Amygdala (tissue), 56 donors: ENCODE measurements at places on chromosomes 13 and 19.

DNA sequence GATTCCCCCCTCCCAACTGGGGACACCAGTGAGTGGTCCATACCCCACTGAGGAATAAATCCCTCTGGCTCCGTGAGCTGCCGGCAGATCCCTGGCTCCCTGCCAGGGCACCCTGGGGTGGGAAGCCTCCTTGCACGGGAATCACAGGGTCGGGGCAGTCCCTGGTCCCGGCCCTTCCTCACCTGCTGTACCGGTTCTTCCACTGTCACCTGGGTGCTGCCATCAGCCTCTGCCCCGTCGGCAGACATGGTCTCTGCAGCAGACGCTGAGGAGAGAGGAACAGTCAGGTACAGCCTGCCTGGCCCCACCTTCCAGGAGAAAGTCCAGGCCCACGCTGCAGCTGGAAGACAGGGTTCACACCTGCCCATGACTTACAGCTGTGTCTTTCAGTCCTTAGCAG lies 6.3 kb downstream of the PLIN3 start:
- no peak for DNase-seq

GRCh38 chr19:27792576-27793127 lies 1420.3 kb downstream of the UQCRFS1 start:
- DNase-seq: no peak

DNA sequence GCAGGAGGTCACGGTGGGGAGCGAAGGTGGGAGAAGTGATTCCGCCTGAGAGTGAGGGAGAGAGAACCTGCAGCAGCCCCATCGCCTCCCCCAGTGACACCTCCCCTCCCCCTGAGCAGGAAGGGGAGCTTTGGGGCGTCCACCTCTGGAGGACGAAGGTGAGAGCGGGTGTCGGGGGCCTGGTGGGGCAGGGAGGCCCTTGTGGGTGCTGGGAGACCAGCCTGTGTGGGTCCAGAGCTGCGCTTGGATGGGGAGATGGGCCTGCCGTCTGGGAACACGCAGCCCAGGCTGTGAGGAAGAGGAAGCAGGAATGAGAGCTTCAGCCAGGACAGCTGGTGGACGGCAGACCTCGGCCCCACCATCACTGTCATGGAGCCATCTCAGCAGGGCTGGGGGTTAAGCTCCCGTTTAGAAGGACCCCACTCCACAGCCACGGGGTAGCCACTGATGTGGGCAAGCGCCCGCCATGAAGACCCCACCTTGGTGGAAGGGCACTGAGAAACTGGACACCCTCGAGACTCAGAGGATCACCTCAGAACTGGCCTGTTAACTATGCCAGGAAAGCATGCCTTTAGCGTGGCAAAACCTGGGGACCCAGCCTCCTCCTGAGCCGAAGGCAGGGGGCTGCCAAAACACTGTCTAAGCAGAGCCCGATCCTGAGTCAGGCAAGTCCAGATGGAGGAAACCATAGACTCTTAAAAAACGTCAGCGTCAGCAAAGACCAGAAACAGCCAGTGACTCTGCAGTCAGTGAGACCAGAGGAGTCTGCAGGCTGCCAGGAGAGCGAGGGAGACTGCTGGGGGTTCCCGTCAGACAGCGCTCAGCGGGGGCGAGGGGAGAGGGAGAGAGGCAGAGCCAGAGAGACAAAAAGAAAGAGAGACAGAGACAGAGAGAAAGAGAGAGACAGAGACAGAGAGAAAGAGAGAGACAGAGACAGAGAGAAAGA lies 6.4 kb upstream of the PROZ start:
- no peak for DNase-seq

DNA sequence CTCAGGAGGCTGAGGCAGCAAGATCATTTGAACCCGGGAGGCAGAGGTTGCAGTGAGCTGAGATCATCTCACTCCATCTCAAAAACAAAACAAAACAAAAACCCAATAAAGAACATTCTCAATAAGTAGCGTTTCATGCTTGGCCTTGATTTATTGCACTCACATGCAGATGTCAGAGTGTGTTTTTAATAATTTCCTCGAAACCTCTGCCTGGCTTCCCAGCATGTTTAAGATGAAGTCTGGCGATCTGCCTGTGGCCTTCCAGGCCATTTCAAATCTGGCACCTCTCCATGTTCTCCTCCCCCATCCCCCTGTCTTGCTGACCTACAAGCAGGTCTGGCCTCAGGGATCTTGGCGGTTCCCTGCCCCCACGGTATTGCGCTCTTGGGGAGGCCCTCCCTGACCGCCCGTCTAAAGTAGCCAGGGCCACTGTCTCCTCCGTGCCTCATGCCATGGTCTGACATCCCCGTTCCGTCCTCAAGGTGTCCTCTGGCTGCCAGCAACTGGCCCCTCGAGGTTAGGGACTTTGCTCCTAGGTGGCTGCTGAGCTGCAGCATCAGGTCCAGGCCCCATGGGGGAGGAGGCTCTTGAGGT lies 1.6 kb downstream of the WDR88 start:
- no peak for DNase-seq

- DNase-seq: no peak
These were observed 21.6 kb downstream of the MAST3 start for GRCh38 chr19:18119013-18119716.

DNA sequence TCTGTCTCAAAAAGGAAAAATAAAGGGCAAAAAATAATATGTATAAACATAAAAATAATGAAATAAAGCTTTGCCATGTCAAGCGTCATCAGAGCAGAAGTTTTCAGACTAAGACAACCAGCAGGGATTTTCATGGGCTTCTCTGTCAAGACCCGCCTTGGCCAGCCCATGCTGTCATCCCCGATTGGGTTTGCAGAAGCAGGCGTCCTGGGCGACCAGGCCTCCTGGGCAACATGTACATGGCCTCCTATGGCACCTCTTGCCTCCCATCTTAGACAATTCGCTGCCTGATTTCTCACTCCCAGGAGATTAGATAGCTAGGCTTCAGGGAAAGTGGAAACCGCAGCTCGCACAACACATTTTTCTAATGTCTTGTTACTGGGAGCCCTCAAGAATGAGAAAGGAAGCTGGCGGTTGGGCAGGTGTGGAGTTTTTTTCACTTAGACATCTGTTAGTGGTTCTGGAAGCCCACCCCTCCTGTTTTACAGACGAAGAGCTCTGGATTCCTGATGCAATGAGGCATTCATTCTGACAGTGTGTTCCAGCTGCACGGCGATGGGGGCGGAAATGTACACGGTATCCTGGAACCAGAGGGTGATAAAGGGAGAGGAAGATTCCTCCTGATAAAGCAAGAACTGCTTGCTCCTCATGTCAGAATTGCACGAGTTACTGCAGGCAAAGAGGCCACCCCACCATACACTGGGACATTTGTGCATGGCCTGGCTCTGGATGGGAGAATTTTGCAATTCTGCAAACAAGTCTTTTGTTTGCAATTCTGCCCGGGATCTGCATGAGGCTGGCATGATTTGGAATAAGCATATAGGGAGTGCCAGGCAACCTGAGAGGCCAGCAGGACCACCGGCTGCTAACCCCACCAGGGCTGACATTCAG lies 47.4 kb upstream of the KATNAL1 start:
- no peak for DNase-seq

- no peak for DNase-seq
These were observed 131.2 kb downstream of the RXFP2 start for GRCh38 chr13:31870511-31870910.

DNA sequence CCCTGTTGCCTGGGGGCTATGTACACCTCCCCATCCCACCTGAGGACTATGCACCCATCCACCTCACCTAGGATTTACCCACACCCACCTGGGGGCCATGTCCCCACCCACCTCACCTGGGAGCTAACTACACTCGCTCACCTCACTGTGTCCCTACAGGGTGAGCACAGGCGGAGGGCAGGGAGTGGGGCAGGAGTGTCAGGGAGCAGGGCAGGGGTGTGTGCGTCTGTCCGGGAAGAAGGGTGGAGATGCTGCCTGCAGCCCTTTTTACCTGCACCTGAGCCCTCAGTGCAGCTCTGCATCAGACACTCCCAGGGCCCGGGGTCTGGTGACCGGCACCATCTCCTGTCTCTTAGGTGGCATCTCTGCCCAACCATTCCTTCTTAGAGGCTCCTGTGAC lies 10.6 kb upstream of the CPAMD8 start:
- DNase-seq: no peak

- DNase-seq: no peak
These were observed 169.2 kb upstream of the IRS2 start for GRCh38 chr13:109955598-109955997.

DNA sequence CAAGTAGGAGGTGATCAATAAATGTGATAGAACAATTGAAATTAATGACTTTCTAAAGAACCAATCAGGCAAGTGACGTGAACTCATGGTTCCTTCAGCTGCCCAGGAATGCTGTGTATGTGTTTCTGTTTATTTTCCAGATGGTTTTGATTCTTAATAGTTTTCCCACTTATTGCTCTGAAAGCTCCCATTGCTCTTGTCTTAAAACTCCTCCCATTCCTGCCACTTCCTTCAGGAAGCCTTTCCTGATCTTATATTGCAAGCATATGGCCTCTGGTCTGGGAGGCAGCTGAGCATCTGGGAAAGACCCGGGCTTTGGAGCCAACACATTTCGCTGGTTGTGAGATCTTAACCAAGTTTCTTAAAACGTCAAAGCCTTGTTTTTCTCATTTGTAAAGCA lies 17.1 kb upstream of the LATS2 start:
- no peak for DNase-seq

- no peak for DNase-seq
These were observed 10.8 kb upstream of the CCDC97 start for GRCh38 chr19:41299046-41299754.
